ENCODE measurements at places on chromosomes 11 and 22.

DNA sequence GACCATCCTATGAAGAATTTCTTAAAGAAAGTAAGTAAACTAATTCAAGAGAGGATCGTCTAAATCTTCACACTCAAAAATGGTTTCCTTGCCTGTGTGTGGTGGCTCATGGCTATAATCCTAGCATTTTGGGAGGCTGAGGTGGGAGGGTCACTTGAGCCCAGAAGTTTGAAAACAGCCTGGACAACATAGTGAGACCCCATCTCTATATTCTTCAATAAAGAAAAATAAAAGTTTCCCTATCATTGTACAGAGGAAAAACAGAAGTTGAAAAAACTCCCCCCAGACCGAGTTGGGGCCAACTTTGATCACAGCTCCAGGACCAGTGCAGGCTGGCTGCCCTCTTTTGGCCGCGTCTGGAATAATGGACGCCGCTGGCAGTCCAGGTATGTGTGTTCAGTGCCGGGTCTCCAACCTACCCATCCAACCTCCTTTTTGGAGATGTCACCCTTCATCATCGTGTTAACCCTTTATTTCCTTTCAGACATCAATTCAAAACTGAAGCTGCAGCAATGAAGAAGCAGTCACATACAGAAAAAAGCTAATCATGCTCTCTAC lies 3.0 kb downstream of the RPS25 start:
- DNase-seq: no peak

DNA sequence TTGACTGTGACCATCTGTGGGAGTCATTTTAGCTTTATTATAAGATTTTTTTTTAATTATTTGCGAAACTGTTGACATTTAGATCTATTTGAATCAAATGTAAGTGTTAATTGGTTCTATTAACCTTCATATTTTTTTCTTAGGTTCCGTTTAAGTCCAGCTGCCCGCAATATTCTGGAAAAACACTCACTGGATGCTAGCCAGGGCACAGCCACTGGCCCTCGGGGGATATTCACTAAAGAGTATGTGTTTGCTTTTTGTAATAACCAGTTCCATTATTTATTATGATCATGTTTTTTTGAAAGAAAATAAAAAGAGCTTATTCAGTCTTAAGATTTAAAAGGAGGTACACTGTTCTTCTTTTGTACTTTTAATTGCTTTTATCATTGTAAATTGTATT lies 43.9 kb downstream of the PDHX start:
- DNase-seq: no peak

GRCh38 chr22:16965560-16965959 lies 42.5 kb downstream of the GAB4 start:
- no peak for DNase-seq

DNA sequence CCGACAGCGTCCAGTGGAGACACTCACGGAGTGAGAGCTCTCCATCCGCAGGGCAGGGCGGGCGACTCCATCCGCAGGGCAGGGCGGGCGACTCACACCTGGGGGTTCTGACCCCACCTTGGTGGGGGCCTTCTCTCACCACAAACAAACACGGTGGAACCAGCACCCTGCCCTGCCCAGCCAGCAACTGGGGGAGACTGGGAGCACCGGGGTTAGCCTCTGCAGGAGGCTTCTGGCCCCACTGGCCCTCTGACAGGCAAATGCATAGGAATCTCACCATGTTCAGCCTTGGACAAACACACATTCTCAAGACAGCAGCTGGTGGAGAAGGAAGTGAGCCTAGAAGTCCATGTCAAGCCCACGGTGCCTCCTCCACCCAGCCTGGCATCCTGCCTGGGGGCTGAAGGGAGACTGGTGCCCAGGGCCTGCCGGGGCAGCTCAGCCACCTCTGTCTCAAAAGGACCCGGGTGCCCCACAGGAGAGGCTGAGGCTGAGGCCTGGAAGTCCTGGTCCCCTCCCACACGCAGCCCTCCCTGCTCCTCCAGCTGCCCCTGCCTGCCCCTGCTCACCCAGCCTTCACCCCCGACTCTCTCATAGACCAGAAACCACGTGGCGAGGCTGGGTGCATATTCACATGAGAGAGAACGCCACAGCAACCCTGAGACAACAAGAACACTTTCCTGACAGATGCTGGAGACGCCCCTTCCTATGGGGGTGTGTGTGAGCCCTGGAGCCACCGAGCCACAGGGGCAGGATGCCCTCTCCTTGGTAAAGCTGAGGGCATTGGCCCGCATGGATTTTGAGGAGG lies 98.4 kb upstream of the B3GAT1 start:
- DNase-seq: no peak

- DNase-seq: no peak
Measured at GRCh38 chr11:121533601-121534000, 80.8 kb upstream of the SORL1-AS1 start.

DNA sequence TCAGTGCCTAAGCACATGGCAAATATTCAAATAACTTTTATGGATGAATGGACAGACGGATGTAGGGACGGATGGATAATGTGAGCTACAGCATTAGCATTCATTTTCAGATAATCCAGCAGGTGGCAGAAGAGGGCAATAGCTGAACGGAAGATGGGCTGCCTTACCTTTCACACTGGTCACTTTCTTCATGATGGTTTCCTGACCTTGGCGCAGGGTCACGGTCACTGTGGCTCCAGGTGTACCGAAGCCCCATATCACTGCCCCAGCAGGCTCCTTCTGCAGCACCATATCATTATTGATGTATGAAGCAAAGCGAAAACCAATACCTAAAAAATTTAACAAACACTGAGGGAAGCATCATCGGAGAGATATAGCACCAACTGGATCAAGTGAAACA lies 4.3 kb downstream of the SIAE start:
- no peak for DNase-seq

DNA sequence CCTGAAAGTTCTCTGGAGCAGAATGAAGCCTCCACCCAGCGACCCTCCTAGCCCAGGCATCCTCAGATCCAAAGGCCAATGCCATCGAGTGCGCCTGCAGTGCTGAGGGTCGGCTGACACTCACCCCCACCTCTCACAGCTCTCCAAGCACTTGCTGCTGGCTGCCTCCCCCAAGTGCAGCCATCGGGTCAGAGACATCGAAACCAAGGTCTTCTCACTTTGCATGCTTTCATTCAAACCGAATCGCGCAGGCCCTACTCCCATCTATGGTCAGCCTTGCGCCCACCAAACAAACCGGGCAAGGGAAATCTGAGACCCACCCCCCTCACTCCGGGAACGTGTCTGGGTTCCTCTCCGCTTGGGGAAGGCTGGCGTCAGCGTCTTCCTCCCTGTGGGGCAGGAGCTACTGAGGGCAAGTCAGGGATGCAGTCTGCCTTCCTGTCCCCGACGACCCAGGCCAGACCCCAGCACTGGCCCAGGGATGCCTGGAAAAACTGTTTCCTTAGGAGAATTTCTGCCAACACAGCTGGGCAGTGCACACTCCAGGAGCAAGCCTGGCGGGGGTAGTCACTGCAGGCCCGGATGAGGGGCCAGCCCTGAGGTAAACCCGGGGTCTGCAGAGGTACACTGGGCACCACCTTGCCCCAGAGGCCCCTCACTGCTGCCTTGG lies 7.0 kb downstream of the WNT7B start:
- DNase-seq: no peak

DNA sequence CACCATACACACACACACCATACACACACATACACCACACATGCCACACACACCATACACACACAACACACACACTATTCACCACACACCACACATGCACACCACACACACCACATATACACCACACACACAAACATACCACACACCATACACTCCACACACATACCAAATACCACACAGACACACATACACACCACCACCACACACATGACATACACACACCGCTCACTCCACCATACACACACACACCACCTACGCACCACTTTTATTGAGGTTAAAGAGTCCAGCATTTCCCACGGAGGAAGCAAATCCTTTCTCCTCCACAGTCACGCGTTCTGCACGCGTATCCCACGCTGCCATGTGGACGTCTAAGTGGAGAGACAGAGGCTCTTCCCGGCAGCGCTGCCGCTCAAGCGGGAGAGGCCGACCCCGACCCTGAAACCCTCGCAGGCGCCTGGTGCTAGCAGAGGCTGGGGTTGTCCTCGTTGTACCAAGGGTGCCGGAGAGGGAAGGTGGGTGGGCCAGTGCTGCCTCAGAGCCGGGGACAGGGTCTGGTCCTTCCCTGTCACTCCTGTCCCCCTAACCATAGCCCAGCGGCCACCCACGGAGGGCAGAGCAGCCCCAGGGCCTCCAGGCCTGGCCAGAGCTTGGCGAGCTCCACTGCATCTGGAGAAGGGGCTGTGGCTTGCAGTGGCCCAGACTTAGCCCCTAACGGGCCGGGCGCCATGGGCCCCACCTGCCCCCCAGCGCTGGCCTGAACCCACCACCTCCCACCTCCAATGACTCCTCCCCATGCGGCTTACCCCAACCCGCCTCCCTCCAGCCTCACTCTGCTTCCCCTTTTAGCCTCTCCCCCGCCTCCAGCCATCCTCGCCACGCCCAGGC lies 1495.0 kb downstream of the BRD1 start:
- DNase-seq: no peak

GRCh38 chr11:57917632-57918031 lies 106.0 kb upstream of the OR9Q1 start:
- no peak for DNase-seq

- DNase-seq: no peak
Measured at GRCh38 chr11:33695051-33695566, 5.5 kb downstream of the C11orf91 start.

DNA sequence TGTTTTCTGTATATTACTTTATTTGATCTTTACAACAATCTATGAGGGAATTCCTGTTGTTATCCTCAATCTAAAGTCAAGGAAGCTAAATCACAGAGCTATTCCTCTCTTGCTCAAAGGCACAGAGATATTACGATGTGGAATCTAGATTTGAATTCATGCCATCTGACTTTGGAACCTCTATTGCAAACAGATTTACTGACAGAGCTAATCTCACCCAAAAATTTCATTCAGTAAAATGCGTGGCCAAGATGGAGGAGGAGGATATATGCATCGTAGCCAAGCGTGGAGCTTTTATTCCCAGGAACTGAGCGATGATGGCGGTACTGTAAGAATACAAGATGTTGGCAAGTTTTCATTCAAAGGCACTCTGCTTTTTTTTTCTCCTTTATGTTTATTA lies 791.8 kb downstream of the CNTN5 start:
- DNase-seq: no peak

- DNase-seq: no peak
Measured at GRCh38 chr22:23098718-23099530, 28.6 kb downstream of the GNAZ start.

DNA sequence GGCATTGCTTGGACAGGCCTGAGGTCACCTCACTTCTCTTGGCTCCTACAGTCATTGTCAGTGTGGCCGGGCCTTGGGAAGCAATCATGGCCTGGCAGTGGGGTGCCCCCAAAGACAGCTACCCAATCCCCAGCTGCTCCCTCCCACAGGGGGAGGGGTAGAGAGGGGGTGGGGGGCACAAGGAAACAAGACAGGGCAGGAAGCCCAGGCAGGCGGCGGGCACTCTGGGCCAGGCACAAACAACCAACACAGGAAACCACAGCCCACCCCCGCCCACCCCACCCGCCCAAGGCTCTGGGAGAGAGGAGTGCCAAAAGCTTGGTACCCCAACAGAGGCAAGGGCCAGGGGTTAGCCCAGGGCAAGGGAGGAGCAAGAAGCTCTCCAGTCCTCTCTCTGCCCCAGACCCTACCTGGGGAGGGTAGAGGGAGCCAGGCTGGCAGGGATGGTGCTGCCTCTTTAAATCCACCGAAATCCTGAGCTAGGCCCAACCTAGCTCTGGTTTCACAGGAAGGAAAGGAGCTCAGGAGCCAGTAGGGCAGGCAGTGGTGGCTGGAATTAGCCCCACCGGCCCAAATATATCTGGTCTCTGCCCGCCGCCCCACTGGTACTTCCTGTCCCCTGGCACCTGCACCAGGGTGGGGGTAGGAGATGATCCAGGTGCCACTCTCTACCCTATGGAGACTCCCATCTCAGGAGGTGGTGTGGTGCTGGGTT lies 12.2 kb downstream of the BCL9L start:
- DNase-seq: no peak

- no peak for DNase-seq
Measured at GRCh38 chr22:36430863-36431262, 43.1 kb upstream of the MYH9 start.

DNA sequence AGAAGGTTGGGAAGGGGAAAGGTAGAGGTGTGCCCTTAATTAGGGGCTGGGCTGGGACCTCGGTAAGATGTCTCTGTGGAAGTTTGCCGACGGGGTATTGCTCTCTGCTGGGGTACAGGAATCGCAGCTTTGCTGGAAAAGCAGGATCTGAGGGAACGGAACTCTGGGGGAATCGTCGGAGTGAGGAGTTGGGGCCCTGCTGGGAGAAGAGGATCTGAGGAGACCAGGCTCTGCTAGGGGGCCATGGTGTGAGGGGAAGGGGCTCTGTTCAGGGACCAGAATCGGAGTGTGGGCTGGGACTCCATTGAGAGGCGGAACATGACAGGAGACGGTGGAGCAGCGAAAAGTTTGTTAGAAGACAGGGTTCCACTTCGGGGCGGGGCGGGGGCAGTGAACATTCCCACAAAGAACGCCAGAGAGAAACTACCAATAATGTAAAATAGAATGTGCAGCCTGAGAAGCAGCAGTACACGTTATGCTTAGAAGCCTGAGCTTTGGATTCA lies 456 bp downstream of the AAMDC start:
- DNase-seq: no peak

DNA sequence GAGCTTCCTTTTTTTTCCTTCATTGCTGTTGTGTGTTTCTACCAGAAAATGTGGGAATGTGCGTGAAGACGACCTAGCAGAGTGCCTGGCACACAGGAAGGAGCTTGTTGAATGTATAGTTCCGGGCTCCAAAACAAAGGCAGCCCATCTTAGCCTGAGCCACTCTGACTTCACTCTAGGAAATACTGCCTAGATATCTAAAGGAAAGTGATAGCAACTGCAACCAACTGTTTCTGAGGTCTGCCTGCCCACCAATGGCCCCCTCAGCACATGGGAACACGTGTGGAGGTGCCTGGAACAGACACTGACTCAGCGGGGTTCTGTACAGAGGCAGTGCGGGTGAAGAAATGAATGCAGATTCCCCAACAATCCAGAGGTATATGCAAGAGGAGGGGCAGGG lies 14.7 kb upstream of the XBP1 start:
- DNase-seq: no peak

GRCh38 chr22:31692186-31692886 lies 30.3 kb upstream of the PISD start:
- no peak for DNase-seq

- no peak for DNase-seq
Measured at GRCh38 chr22:38196791-38197419, 4.9 kb upstream of the MAFF start.

GRCh38 chr11:92633820-92634219 lies 335.6 kb upstream of the MTNR1B start:
- no peak for DNase-seq

- DNase-seq: no peak
Measured at GRCh38 chr11:96339706-96340554, 3.1 kb downstream of the MAML2 start.
